HFFc6 (cell line): ENCODE measurements at places on chromosomes 4 and X.

DNA sequence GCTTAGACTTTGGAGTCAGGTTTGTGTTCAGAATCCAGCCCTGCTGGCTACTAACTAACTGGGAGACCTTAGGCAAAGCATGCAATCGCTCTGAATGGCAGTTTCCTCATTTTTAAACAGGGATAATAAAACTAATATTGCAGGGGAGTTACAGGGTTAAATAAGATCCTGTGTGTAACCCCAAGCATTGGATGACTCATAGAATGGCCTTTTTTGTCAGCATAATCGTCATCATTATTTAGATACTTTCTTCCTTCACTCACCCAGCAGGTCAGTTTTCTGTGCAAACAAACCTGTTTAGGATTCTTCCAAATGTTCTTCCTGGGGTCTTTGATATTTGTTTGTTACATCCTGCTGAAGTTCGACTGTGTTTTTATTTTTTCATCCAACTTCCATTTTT lies 208.2 kb downstream of the EVC2 start:
- no peak for DNase-seq

- DNase-seq = no peak
Observed at GRCh38 chrX:55484948-55485347, 4.7 kb downstream of the USP51 start.

- DNase-seq = no peak
Observed at GRCh38 chr4:108372681-108373080, 203.9 kb upstream of the LEF1 start.

- no peak for DNase-seq
Observed at GRCh38 chr4:16262188-16262587, 35.9 kb upstream of the TAPT1 start.

GRCh38 chrX:148530464-148531077 lies 30.2 kb downstream of the AFF2 start:
- no peak for DNase-seq
